NCI-H748 treated with DMSO at 0.1 percent for 48 hours (cell line): ENCODE measurements at places on chromosomes 4 and X.

DNA sequence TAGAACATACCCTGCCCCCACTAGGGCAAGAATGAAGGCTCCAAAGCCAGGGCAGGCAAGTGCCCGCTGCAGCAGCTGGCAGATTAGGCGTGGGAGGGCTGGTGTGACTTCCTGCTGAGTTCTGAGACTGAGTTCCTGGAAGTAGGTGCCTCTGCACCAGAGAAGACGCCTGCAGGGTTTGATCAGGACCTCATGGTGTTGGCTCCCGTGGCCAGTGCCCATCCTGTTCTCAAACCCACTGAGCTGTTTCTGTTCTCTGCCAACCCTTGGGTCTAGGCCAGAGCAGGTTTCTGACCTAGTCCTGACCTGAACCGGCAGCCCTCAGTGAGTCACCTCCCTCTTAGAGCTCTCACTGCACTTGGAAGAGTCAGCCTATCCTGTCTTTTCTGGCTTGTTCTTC is 220.7 kb downstream of the HS6ST2 start:
- no peak for DNase-seq

GRCh38 chr4:52376132-52376704 is 282.9 kb downstream of the USP46 start:
- DNase-seq, result peak; percentile 56

- peak; percentile 13 for DNase-seq
Observed at GRCh38 chr4:123398066-123398852, 1.7 kb downstream of the SPRY1 start.

GRCh38 chr4:107774681-107775080 is 50.1 kb upstream of the SGMS2 start:
- no peak for DNase-seq

- DNase-seq, result no peak
Observed at GRCh38 chr4:146415829-146416228, 105.9 kb downstream of the SLC10A7 start.

- DNase-seq, result peak; percentile 8
Observed at GRCh38 chrX:33053001-33053400, 158.3 kb downstream of the DMD start.

DNA sequence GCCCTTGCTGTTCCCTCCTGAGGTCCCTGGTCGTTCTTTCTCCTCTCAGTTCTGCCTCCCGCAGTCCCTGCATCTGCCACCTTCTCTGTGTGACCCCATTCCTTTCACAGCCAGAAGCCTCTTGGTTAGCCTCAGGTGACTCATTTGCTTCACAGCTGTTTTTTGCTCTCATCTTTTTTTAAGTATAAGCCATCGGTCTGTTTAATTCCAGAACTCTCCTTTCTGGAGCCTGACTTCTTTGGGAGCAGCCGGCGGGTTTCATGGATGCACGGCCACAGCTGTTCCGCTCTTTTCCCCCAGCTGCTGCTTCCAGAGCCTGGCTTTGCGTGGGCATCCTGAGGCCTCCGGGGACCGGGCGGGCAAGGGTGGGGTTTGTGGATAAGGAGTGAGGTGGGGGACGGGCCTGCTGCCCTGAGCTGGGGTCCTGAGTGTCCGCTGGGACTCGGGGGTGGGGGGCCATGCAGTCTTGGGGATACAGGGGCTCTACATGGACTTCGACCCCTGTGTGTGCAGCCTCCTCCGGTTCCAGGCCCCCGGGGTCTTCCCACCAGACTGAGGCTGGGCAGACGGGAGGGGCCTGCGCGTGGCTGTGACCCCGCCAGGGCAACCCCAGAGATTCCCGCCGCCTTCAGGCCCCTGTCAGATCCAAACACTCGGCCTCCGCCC is 46.7 kb downstream of the PCGF3 start:
- no peak for DNase-seq

GRCh38 chrX:47285836-47286320 is 53.1 kb downstream of the USP11 start:
- DNase-seq, result no peak

DNA sequence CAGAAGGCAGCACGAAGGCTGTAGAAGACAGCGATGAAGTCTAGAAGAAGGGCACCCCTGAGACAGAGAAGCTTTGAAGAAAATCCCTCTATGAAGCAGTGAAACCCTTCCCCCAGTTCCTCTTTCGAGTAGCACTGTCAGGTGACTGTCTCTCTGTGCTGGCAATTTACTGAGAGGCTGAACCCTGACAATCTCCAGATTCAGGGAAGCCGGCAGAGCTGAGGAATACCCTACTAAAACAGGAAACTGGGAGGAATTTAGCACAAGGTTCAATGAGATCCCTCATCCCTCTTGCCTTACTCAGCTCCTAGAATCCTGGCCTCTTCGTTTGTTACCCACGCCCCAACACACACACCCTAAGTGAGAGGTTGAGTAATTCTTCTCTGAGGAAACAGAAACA is 239.7 kb upstream of the NOCT start:
- DNase-seq, result no peak

- DNase-seq, result no peak
Observed at GRCh38 chr4:100348473-100348872, 158.2 kb upstream of the DDIT4L start.

GRCh38 chrX:110786486-110786885 is 9.1 kb downstream of the CHRDL1 start:
- DNase-seq, result no peak

- no peak for DNase-seq
Observed at GRCh38 chrX:137482136-137482535, 83.8 kb upstream of the ZIC3 start.
